SJSA1 (cell line): ENCODE measurements at places on chromosomes 12 and 14.
A peak's percentile ranks its signal among the peaks of the same experiment; 100 is the strongest.

GRCh38 chr12:92210071-92210470 is 64.4 kb upstream of the BTG1 start:
- no peak for DNase-seq

DNA sequence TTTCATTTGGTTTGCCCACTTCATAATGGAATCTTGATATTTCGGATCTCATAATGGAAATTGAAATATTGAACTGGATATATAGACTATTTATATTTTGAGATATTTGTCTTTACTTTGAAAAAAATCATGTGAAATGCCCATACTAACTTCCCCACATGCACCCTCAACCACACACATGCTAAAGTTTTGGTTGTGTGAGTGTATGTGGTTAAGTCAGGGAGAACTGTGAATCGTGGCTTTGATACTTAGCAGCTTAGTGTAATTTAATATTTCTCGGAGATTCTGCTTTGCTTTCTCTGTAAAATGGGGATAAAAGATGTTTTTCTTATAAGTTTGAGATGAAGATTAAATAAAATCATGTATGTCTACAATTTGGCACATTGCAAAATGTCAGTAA is 162.1 kb downstream of the OTOGL start:
- DNase-seq: no peak

DNA sequence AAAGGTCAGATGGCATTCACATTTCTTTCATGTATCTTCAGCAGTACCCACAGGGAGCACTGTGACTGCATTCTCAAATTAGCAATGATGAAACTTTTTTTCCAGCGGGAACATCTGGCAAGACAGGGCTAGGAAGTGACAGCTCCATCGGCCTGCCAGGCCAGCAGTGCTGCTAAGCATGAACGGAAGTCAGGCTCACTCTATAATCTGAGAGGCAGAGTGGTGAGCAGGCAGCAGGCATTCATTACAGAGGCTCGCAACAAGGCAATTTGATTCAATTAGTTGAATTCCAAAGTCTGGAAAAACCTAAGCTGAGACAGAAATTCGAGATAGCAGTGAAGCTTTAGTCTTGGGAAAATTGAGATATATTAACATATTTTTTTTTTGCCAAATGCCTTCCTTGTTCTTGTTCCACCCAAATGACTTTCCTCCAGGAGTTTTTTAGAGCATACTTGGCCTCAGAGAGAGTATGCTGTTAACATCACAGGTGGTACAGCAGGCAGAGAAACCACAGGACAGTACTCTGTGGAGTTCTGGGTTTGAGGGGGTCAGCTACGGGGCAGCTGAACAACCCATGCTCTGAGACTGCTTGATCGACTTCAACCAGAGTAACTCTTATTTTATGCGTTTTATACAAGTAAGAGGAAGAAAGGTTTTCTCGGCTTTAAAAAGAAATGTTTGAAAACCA is 414.9 kb downstream of the APAF1 start:
- DNase-seq: no peak

DNA sequence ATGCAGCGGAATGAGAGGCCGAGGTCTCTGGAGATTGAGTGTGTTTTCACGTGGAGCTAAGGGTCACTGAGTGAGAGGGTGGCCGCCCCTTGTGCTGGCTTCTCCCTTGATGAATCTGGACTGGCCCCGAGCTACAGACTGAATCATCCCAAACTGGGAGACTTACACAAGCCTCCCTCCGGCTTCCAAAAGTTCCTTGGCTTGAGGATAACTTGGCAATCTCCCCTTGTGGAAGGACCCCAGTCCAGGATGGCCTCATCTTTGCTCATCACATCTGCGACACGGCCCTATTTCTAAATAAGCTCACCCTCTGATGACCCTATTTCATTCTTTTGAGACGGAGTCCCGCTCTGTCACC is 41.5 kb upstream of the FBRSL1 start:
- no peak for DNase-seq

- no peak for DNase-seq
Observed at GRCh38 chr12:18982226-18982949, 147.1 kb upstream of the PLEKHA5 start.

DNA sequence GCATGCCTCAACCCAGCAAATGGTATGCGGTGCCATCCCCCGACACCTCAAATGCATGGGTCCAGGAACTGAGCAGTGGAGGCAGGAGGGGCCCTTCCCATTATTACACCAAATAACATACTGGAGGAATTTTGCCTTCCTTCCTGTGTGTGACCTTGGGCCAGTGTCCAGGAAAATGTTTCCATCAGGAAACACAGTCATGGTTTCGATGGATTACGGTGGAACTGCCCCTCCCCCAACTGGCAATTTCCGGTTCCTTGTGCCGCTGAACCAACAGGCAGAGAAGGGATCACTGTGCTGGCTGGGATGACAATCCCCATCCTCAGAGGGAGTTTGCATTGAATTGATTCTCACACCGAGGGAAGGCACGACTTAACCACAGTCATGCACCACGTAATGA is 9.1 kb upstream of the CDC42BPB start:
- DNase-seq: no peak

- no peak for DNase-seq
Observed at GRCh38 chr14:105150368-105151083, 18.1 kb downstream of the JAG2 start.

GRCh38 chr12:93829016-93829415 is 151.8 kb downstream of the CRADD start:
- DNase-seq: no peak

DNA sequence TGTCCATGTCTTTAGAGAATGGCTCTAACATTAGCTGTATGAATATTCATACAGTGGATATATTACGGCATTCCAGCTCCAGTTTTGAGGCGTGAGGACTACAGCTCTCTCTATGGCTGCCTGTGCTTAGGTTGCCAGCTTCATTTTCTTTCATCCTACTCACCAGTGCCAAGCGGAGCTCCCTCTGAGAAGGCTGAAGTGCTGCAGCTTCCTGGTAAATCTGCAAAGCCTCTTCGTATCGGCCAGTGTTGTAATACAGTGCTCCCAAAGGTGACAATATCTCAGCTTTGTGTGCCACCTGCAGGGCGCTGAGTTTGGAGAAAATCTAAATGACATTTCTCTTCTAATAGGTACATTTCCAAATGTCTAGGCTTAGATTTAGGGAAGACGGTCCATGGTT is 19.8 kb upstream of the OVCH1 start:
- DNase-seq: no peak

DNA sequence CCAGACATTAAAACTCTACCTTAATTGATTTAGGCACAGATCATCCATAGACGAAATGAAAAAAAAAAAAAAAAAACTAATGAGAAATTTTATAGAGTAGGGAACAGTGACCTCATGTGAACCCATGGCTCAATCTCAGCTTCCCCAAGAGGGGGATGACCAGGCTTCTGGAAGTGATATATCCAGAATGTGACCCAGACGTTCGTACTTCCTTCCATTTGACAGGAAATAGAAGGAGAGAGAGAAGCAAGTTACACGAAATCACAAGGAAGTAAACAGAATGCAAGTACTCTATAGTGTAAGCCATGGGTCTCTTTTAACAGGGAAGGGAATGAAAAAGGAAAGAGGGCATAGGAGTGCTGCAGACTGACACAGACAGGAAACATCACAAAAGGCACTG is 10.1 kb downstream of the FOXN3 start:
- DNase-seq: no peak

DNA sequence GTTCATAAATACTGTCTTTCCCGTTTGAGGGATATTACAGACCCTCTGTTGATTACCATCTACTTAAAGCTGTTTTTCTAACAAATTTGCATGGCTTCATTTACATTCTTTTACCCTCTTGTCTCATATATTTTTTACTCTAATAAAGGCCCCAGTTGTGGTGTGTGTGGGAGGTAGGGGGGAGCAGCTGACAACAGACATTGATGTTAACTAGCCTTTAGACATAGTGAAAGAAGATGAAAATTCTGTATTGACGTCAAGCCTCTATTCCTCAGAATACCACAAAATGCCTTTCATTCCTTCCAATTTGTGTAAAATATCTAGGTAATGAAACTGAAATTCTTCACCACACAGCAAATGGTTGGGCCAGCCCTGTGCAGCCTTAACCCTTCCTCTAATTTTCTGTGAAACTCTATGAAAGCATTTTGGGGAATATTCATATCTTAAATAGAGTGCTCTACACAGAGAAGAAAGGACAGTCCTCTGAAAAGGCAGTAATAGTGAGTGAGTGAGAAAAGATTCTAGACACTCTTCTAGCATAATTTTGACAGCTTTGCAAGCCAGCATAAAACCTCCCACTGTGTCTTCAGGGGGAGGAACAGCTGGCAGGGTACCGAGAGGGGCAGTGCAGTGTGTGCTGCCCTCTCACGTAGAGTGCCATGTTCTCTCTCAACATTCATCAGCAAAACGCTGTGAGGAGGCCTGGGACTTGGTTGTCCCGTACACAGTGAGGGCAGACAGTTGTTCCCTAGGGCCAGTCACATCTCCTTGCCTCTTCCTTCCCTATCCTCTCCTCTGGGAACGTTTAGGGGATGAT is 20.1 kb upstream of the CERS5 start:
- DNase-seq: peak; percentile 63

- no peak for DNase-seq
Observed at GRCh38 chr14:93967637-93968250, 8.6 kb downstream of the ASB2 start.

GRCh38 chr14:34081576-34082136 is 130.8 kb upstream of the EGLN3 start:
- DNase-seq: peak; percentile 60

DNA sequence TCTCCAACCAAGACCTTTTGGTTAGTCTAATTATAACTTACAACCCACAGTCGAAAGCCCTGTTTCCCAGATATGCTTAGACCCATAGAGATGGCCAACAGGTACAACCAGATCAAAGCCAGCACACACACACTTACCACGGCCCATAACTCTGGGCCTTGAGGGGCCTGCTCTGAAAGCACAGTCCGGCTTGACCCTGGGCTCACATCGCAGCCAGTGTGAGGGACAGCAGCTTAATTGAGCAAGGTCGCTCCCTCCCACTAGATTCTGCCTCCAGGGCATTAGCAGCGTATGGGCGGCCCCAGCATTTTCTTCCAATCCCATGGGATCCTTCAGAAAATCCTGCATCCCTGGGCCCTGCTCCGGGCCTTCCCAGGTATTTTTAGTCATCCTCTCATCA is 157.4 kb upstream of the FKBP4 start:
- no peak for DNase-seq

DNA sequence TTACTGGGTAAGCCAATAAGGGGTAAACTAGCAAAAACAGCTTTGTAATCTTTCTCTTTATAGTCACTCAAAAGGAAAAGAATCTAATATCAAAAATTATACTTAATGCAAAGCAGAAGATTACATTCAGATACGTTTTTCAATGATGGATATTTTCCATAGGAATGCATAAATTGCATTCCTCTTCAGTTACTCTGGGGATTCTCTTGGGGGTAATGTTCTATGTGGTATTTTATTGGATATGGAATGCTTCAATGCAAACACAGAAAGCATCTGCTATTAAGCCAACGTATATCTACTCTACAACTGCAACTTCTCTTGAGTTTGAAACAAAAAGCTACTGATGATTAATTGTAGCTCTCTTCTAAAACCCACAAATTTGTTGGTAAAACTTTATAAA is 106.0 kb downstream of the SLC41A2 start:
- DNase-seq: no peak

- no peak for DNase-seq
Observed at GRCh38 chr14:38120109-38120508, 87.6 kb upstream of the SSTR1 start.

DNA sequence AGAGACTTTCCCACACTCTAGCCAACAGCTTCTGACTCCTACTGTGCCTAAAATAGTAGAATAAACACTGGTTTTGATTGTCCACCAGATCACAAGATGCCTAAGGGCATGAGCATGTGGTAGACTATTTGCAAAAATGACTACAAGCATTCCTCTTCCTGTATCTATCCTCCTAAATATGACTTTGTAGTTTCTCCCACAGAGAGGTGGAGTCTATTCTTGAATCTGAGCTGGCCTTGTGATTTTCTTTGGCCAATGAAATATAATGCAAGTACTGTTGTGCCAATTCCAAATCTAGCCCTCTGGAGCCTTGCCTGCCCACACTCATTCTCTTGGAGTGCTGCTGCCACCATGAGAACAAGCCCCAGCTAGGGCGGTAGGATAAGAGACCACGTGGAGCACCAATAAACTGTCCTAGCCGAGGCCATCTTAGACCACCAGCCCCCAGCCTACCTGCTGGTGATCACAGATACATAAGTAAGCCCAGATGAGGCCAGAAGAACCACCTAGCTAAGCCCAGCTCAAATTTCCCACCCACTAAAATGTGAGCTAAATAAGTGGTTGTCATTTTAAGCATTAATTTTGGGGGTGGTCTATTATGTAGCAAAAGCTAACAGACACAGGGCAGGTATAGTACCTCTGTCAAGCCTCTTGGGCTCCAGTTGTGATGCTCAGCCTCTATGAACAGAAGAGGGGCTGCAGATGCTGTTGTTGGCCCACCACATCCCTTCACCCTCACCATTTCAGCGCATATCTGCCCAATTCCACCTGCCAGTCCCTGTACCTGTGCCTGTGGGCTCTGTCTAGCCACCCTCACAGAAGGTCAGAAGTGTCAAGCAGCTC is 17.9 kb downstream of the ZFP36L1 start:
- no peak for DNase-seq

GRCh38 chr12:11482955-11483354 is 87.6 kb upstream of the PRB2 start:
- no peak for DNase-seq

DNA sequence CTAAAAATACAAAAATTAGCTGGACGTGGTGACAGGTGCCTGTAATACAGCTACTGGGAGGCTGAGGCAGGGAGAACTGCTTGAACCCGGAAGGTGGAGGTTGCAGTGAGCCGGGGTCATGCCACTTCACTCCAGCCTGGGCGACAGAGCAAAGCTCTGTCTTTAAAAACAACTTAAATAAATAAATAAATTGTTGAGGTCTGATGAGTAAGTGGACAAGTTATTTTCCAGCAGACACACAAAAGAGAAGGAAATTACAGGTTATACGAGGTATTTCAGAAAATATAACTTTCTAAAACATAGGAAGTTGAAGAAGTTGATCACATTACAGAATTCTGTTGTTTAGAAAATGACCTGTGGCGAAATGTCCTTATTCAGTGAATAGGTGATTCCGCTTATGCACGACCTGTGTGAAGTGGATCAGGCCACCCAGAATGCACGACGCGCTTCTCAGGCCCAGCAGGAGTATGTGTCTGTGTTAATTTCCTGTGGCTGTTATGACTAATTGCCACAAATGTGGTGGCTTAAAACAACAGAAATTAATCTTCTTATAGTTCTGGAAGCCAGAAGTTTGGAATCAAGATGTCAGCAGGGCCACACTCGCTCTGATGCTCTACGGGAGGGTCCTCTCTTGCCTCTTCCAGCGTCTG is 38.1 kb downstream of the P2RX7 start:
- peak; percentile 89 for DNase-seq
